Activated naive CD8-positive, alpha-beta T cell treated with anti-CD3 and anti-CD28 coated beads, Interleukin-2, amount 50 U/mL, for 24 hours (primary cell): ENCODE measurements at places on chromosomes 7 and 10.

- no peak for DNase-seq
These were observed 162.8 kb downstream of the FZD1 start for GRCh38 chr7:91427051-91427450.

DNA sequence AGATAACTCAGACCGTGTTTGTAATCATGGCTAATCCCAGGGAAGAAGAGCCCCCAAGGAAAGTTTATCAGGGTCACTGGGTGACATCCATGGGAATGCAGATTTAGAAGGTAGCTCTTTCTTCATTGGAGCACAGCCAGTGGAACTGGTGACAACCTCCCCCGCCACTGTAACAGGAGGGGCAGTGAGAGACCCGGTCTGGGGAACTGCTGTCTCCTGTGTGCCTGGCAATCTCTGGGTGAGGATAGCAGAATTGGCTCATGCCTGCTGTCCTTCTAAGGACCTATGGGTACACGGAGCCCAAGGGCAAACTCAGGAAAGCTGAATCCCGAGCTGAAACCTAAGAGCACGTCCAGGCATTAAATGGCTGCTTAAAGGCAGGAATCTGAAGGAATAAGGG is 341.6 kb downstream of the ABCA13 start:
- DNase-seq = no peak

DNA sequence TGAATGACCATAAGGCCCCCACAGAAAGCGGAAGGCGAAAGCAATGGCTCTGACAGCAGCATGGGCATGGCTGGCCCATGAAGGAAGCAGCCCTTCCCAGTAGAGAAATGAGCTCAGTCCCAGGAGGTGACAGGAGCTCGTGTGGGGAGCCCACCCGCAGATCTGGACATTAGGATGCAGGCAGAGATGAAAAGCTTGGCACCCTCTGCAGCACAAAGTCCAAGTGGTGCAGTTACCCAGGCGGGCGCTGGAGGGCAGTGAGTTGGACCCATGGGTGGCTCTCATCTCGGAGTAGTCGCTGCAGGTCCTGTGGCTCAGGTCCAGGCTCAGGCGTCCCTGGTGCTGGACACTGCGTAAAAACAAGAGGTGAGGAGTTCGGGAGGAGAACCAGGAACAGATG is 109.0 kb downstream of the DLG5 start:
- DNase-seq = no peak

DNA sequence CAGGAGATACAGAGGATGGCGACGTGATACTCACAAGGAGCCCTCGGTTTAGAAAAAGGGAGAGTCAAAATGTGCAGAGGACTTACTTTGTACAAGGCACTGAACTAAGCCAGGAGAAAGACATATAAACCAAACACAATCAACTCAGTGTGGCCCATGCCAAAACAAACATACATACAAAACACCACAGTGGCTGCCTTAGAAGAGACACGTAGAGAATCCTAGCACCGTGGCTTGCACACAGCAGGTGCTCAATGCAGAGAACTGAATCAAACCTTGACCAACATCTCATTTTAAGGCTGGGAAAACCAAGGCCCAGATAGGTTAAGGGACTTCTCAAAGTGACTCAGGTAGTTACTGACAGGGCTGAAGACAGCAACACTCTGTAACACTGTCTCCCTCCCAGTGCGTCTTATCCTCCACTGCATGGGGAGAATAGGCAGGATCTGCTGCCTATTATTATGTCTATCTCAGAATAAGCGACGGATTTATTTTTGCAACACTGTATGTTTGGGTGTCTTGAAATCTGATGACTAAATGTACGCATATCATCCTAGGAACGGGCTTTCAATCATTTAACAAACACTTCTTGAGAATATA is 11.0 kb downstream of the SORBS1 start:
- no peak for DNase-seq

GRCh38 chr10:125060482-125060825 is 99.9 kb downstream of the CTBP2 start:
- DNase-seq = no peak

DNA sequence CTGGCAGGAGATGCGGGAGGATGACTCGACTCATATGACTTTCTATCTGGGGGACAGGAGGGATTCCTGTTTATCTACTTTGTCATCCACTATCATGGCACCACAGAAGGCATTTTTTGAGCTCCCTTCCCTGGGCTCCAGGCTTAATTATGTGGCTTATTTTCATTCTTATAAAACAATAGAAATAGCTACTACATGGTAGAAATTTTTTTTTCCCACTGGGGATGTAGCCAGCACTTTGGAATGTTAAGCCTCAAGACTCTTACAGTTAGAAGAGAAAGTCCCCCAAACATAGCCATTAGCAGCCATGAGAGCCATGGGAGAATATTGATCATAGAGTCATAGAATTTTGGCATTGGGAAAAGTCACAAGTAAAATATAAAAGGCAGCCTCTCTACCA is 14.6 kb upstream of the FAM180A start:
- DNase-seq = no peak

DNA sequence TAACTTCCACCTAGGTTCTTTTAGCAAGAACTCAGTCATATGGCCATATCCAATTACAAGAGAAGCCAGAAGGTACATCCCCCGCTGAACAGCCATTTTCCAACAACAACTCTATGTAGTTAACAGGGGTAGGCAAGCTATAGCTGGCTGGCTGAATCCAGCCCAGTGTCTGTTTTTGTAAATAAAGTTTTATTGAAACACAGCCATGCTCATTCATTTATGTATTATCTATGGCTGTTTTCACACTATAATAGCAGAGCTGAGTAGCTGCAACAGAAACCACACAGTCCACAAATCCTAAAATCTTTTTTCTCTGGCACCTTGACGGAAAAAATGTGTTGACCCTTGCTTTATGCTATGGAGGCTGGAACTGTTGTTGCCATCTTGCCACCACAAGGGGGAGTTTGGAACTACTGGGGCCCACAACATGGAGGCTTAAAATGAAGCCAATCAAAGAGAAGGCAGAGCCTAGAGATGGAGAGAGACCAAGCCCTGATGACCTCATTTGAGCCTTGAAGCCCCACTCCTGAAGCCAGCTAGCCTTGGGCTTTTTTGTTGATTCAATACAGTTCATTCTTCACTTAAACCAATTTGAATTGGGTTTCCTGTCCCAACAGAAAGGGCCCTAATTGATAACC is 33.3 kb upstream of the XPNPEP1 start:
- DNase-seq = peak; percentile 12

GRCh38 chr10:37821237-37821636 is 36.2 kb downstream of the ZNF248 start:
- no peak for DNase-seq

GRCh38 chr7:127973832-127974231 is 57.4 kb downstream of the LRRC4 start:
- DNase-seq = no peak

GRCh38 chr7:81467964-81468363 is 301.9 kb downstream of the HGF start:
- no peak for DNase-seq

DNA sequence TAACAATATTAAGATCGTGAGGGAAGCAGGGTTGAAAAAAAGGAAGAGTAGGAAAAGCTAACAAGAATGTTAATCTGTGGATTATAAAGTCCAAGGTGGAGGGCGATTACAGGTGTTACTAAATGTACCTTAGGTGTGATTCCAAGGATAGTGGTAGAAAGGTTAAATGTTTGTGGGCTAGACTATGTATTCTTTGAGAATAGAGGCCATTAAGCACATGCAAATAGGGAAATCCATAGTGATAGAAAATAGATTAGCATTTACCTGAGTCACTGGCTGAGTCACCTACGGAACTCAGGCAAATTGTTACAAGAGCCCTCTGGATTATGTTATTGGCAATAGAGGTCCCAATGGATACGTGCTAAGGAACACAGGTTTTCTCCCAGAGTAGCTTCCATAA is 9.0 kb downstream of the MGAM2 start:
- no peak for DNase-seq

DNA sequence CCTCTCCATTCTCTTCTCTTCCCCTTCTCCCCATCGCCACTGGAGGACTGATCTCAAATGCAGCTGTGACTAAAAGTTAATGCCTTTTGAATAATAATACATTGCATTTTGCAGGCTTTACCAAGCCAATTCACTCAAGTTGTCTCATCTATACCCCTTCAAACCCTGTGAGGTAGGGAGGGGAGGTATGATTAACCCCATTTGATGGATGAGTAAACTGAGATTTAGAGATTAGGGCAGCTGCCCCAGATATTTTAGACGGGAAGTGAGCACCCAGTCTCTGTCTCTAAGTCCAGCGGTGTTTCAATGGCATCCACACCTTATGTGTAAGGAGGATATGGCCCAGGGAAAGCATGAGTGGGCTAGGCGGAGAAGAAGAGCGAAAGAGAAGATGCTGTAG is 1.1 kb downstream of the CPA5 start:
- no peak for DNase-seq

GRCh38 chr10:119871881-119872609 is 598 bp downstream of the MCMBP start:
- DNase-seq = peak; percentile 62

- no peak for DNase-seq
These were observed 59.4 kb upstream of the CDK1 start for GRCh38 chr10:60718886-60719285.

DNA sequence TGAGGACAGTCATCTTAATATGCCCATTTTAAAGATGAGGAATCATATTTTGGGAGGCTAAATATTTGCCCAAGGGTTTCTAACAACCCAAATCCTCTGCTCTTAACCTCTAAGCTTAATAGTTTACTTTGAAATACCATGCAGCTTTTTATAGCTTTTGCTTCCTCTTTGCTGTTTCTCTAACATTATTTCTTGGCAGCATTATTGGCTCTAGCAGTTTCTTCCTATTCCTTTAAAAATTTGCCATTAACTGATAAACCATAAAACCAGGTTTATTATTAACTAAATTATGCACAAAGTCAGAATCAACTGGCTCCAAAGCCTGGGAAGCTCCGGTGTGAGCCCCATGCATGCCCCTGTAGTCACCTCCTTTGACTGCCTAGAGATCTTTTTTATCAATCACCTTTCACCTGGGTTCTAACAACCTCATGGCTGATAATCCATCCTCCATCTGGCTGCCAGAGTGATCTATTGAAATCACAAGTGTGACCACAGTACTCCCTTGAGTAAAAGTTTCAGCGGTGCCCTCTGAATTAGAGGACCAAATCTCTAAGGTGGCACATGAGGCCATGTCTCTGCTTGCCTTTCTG is 62.4 kb downstream of the ITGB8 start:
- no peak for DNase-seq

DNA sequence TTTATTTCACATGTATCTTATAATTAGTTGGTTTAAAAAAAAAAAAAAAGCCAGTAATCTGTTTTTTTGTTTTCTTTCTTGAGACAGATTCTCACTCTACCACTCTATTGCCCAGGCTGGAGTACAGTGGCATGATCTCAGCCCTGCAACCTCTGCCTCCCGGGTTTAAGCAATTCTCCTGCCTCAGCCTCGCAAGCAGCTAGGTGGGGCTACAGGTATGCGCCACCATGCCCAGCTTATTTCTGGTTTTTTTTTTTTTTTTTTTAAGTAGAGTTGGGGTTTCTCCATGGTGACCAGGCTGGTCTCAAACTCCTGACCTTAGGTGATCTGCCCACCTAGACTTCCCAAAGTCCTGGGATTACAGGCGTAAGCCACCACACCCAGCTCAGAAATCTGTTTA is 34.1 kb upstream of the CAPZA2 start:
- DNase-seq = no peak

DNA sequence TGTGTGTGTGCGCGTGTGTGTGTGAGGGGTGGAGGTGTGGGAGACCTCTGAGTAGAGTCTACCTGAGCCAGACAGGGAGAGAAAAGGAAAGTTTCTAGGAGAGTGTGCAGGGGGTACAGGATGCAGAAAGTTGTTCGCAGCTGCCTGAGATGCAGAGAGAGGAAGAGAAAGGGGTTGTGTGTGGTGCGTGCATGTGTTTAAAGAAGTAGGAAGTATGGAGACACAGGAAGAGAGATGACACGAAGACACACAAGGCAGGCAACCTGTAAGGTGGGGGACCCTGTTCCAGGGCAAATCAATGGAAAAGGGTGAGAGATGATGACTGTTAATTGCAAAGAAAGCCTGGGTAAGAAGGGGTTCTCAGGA is 52.2 kb downstream of the C10orf105 start:
- DNase-seq = no peak

- no peak for DNase-seq
These were observed 20.6 kb upstream of the HSPB1 start for GRCh38 chr7:76281706-76282343.

DNA sequence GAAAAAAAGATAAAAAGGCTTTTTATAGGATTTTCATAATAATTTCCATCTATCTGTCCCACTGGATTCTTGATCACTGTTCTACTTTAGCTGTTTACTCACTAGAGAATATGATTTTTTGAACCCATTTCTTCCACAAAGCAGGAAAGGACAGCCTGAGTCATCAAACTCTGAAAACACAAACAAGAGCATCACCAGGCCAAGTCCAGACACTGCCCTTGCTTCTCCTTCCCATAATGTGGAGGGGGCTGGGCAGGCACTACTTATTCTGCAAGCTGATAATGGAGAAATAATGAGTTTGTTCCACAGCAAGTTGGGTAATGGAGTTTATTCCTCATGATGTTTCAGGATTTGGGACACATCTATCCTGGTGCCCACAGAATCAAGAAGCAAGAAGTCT is 13.0 kb upstream of the KCNIP2 start:
- DNase-seq = no peak
